Regular cardiac myocyte (primary cell): ENCODE measurements at places on chromosomes 7 and 10. TPM values are rescaled to one million over a fixed set of nuclear protein-coding genes. Genes with fewer than 3 reads are reported as not detected.

The ANKRD30A gene
- not detected in 2 replicates for total RNA-seq

The KLF14 gene
- total RNA-seq: under 0.01 TPM in 1 of 2 replicates, not detected in the other

The GIMAP6 gene
- 0.19 and 0.56 TPM in 2 replicates for total RNA-seq

The COL26A1 gene
- under 0.01 TPM in 1 of 2 replicates, not detected in the other for total RNA-seq

The GRM3 gene
- total RNA-seq: not detected in 2 replicates

The HMX2 gene
- total RNA-seq: not detected in 2 replicates

The LRIT1 gene
- total RNA-seq: not detected in 2 replicates

The GALNT17 gene
- total RNA-seq: under 0.01 TPM in 1 of 2 replicates, not detected in the other

The PNLIPRP3 gene
- not detected in 2 replicates for total RNA-seq

The ARL5B gene
- total RNA-seq: 13.2 and 15.9 TPM in 2 replicates

The ZNF853 gene
- 0.19 and 0.28 TPM in 2 replicates for total RNA-seq

The STK31 gene
- under 0.01 TPM in 2 replicates for total RNA-seq

The ZNF33A gene
- total RNA-seq: 9.8 and 15.2 TPM in 2 replicates

The DMTF1 gene
- 51.0 and 61.7 TPM in 2 replicates for total RNA-seq

The PHKG1 gene
- total RNA-seq: 1.4 TPM in 1 of 2 replicates, not detected in the other

The GOLGA7B gene
- under 0.01 TPM in 1 of 2 replicates, not detected in the other for total RNA-seq

The DHX32 gene
- 34.5 and 57.5 TPM in 2 replicates for total RNA-seq

The KIAA1549 gene
- total RNA-seq: 0.56 and 0.58 TPM in 2 replicates

The SEMA3C gene
- 195 and 315 TPM in 2 replicates for total RNA-seq

The ZNF365 gene
- 3.3 and 6.2 TPM in 2 replicates for total RNA-seq

The PNLIPRP2 gene
- total RNA-seq: not detected in 2 replicates

The CLDN4 gene
- total RNA-seq: 0.85 and 2.7 TPM in 2 replicates

The GJD4 gene
- total RNA-seq: not detected in 2 replicates

The ANKRD7 gene
- total RNA-seq: 0.19 and 0.28 TPM in 2 replicates

The CAMK2B gene
- 0.19 and 0.28 TPM in 2 replicates for total RNA-seq

The OR2A5 gene
- total RNA-seq: not detected in 2 replicates

The PGAM2 gene
- 0.56 TPM in 1 of 2 replicates, not detected in the other for total RNA-seq

The ADCYAP1R1 gene
- total RNA-seq: under 0.01 and 0.19 TPM in 2 replicates

The NDUFB2 gene
- total RNA-seq: 104 and 136 TPM in 2 replicates

The BPGM gene
- total RNA-seq: 36.6 and 45.8 TPM in 2 replicates

The TMEM176B gene
- total RNA-seq: not detected in 2 replicates

The RPEL1 gene
- under 0.01 and 0.19 TPM in 2 replicates for total RNA-seq

The SSC4D gene
- total RNA-seq: 0.77 and 1.4 TPM in 2 replicates

The PRKCQ gene
- total RNA-seq: under 0.01 TPM in 1 of 2 replicates, not detected in the other

The FFAR4 gene
- total RNA-seq: not detected in 2 replicates

The RABGEF1 gene
- total RNA-seq: 45.9 and 49.1 TPM in 2 replicates

The GIGYF1 gene
- total RNA-seq: 9.8 and 13.2 TPM in 2 replicates

The CHAT gene
- not detected in 2 replicates for total RNA-seq

The SH2D4B gene
- total RNA-seq: under 0.01 TPM in 2 replicates

The CALHM1 gene
- not detected in 2 replicates for total RNA-seq

The DGKI gene
- total RNA-seq: 5.6 and 22.3 TPM in 2 replicates

The TMEM229A gene
- not detected in 2 replicates for total RNA-seq

The UTF1 gene
- total RNA-seq: not detected in 2 replicates

The CLCN1 gene
- not detected in 2 replicates for total RNA-seq

The PPP1R17 gene
- total RNA-seq: not detected in 2 replicates

The AGR2 gene
- total RNA-seq: not detected in 2 replicates

The TRIM73 gene
- total RNA-seq: 0.19 and 1.1 TPM in 2 replicates

The LRRTM3 gene
- under 0.01 TPM in 1 of 2 replicates, not detected in the other for total RNA-seq

The FAM25G gene
- not detected in 2 replicates for total RNA-seq

The ECHS1 gene
- total RNA-seq: 62.6 and 88.2 TPM in 2 replicates

The SMKR1 gene
- not detected in 2 replicates for total RNA-seq

The RSPH10B gene
- total RNA-seq: under 0.01 and 0.56 TPM in 2 replicates
